ENCODE measurements at places on chromosomes 13 and 19.

DNA sequence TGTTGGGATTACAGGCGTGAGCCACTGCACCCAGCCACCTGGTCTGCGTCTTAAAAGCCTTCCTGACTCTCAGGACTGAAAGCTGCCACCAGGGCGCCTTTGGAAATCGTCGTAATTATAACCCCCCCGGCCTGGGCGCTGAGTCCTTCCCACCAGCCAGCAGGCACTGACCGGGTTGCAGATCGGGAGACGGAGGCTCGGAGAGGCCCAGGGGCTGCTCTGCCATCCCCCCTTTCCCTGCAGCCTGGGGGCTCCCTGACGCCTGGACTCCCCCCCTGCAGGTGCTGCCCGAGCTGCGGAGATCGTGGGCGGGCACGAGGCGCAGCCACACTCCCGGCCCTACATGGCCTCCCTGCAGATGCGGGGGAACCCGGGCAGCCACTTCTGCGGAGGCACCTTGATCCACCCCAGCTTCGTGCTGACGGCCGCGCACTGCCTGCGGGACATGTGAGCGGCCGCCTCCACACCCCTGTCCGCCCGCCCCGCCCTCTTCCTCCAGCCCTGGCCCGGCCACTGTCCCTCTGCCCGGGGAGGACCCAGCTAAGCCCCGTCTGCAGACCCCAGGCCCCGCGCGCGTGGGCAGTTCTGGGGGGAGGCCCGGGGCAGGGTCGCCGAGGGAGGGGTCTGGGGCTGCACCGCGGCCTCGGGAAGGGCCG, 2.5 kb downstream of the PRTN3 start:
- no peak for DNase-seq

GRCh38 chr19:803686-804418, 6.6 kb downstream of the PTBP1 start:
- DNase-seq: no peak

GRCh38 chr19:7815325-7815724, 14.7 kb upstream of the EVI5L start:
- no peak for DNase-seq

DNA sequence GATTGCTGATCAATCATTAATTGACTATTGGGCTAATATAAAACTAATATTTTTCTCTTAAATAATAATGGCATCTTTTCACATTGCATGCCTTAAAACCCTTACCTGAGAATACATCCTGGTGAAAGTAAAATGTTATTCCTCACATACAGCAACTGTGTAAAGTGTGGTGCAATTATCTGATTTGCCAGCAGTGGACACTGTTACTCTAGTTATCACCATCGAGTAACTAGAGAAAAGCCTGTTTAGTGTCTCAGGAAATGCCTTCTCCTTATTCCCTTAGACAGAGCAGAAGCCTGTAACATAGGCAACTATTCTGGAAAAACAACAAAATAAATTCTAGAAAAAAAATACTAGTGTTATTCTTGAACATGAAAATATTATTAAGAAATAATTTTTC, 459.8 kb downstream of the FGF14 start:
- DNase-seq: peak; percentile 6

DNA sequence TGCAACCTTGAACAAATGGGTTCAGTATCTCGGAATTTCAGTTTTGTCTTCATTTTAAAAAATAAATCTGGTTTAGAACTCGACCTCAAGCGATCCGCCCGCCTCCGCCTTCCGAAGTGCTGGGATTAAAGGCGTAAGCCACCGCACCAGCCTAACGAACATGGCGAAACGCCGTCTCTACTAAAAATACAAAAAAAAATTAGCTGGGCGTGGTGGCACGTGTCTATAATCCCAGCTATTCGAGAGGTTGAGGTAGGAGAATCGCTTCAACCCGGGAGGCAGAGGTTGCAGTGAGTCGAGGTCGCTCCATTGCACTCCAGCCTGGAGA, 571 bp downstream of the ZNF302 start:
- no peak for DNase-seq

Data from NCI-H446 treated with DMSO at 0.1 percent for 48 hours (cell line).